Foreskin keratinocyte (primary cell): ENCODE measurements at places on chromosomes 3 and 15.

- DNase-seq, result no peak
These were observed 1.3 kb downstream of the KLF15 start for GRCh38 chr3:126355777-126356372.

- DNase-seq, result no peak
These were observed 181.2 kb upstream of the SMAD3 start for GRCh38 chr15:66884115-66884622.

- no peak for DNase-seq
These were observed 43.2 kb downstream of the CMTM8 start for GRCh38 chr3:32281570-32282106.

DNA sequence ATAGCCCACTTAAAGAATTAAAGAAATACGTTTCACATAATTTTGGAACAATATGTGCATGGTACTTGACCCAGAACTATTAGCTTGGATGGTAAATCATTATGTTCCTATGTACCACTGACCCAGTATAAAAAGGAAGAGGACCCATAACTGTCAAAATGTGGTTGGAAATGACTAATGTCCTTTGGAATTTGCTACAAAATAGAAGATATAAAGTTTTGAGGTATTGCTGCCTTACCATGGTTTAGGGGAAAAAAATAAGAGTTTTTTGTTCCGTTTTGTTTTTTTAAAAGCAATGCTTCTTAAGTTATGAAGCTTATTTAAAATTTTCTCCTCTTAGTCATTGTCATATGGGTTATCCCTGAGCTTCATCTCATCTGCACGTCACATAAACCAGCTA, 15.8 kb upstream of the TFDP2 start:
- no peak for DNase-seq
